ENCODE measurements at places on chromosomes 4 and X.

GRCh38 chr4:159398236-159398638 is 295.4 kb downstream of the RAPGEF2 start:
- no peak for DNase-seq

GRCh38 chr4:73673286-73673685 is 53.0 kb upstream of the RASSF6 start:
- DNase-seq, result no peak

DNA sequence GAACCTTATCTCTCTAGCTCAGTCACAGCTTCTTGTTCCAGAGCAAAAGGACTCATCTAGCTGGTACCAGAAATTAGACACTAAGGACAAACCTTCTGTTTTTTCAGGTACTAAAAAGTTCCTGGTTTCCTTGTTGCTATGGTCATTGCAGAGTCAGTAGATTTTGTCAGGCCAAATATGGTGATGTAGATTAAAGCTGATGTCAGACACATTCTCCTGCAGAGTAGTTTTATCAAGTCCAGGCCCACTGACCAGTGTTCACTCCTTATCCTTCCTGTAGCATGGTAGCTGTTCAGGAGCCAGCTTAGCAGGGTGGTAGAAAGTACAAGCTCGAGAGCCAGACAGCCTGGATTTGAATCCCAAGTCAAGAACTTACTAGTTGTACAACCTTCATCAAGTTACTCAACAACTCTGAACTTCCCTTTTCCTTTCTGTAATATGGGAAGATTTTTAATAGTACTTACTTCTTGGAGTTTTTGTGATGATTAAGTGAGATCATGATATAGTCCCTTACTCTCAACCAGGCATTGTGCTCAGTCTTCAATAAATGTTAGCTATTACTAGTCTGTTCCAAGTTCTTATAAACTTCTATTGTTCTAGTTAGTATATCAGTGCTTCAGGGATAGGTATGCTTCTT is 17.9 kb downstream of the OCRL start:
- DNase-seq, result peak; percentile 11

DNA sequence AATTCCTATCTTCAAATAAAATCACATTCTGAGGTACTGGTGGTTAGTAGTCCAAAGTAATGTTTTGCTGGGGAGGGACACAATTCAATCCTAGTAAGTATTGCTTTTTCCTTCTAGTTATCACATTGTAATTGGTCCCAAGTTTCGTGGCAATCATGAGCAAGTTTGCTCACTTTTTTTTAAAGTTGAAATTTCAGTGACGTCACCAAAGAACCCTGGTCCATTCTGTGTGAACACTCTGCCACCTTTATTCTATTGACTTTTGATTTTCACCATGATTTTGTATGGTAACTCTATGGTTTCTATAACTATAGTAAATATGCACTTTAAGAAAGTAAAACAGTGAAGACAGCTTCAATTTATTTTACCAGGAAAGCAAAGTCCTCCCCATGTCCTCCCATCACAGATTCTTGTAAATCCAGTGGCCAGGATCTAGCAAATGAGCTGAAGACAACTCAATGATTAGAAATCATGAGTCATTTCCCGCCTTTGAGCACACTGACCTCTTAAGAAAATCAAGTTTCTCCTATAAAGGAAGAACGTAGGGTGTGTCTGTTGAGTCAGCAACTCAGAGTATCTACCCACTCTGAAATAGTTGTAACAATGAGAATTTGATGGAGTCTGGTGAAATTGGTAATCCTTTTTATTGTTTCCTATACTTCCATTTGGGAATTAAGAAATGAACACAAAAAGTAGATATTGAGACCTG is 1306.6 kb upstream of the PABPC4L start:
- no peak for DNase-seq

DNA sequence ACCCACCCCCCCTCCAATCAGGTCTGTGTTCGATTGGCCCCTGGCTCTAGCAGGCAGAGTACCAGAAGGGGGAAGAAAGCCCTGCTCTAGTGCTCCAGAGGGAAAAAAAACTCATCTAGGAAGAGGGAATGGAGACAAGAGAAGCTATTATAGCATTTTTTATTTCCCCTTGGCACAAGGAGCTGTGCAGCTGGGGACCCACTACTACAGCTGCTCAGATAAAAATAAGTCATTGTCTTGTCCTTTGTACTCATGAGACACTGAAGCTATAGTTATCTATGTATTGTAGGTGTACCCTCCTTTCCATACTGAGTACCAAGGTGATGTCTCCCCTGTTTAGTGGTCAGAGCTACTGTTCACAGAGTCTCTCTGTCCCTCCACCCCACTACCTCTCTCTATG is 14.3 kb downstream of the CCDC160 start:
- no peak for DNase-seq

DNA sequence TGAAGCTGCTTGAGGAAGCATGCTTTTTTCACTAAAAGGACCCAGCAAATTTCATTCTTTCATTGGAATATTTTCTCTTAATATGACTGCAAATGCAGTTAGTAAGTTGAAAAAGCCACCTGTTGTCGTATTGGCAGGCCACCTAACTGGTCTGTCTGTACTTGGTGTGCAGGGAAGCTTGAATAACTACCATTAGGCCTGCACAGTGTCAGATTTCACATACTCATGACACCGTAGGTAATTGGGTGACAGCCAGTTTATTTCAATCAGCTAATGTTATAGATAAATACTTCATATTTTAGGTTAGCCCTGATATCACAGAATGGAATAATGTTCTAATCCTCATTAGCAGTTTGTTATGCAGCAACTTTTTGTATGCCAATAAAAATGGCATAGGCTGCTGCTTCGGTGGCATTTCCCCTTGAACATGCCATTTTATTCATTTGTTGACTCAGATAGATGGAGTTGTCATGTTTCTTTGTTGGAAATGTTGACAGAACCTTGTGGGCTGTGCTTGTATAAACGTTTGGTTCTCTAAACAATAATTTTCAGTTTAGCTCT is 173.7 kb downstream of the RPA4 start:
- DNase-seq, result no peak

DNA sequence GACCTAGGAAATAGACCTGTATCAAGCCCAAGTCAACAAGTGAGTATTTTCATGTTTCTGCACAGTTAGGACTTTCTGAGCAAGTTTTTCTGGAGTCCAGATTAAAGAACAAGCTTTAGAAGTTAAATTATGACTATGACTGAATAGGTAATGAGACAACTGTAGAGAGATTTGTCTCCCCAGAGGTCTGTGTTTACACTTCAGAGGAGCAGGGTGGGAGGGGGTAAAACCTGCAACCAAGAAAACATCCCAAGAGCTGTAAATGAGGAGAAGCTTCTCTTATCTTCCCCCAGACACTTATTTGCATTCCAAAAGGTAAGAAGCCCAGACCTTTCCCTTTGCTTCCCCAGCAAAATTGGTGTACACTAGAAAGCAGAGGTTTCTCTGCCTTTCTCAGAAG is 22.1 kb upstream of the CEP135 start:
- no peak for DNase-seq

- DNase-seq, result no peak
Observed at GRCh38 chr4:87179751-87180150, 40.7 kb downstream of the KLHL8 start.

DNA sequence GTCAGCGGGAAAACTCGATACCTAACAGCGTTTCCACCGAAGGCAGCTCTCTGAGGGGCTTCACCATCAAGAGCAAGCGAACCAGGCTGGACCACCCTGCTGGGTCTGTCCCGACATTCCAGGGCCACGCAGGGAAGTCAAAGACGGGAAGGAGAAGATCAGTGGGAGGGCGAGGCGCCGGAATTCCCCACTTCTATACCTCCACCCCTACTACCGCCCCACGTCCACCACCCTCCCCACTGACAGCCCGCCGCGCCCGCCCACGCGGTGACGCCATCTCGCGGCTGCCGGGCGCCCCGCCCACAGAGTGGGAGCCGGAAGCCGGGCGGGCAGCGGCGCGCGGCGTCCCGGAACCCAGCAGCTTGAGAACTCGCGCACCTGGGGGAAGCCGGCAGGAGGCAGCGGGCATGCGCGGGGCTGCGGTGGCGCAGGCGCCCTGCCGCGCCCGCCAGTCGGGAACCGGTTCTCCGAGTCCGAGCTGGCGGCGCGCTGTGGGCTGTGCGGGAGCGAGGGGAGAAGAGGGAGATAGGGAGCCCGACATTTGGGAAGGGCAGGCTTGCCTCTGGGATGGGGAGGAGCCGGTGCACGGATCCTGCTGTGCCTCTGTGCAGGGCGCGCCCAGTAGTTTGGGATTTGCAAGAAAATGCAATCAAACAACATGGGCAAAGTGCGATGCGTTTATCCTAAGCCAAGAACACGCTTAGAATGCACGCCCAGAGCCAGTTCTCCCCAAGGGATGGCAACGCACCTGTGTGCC is 3.2 kb upstream of the STIM2 start:
- DNase-seq, result peak; percentile 95

GRCh38 chrX:37873220-37873619 is 25.8 kb upstream of the DYNLT3 start:
- DNase-seq, result no peak

GRCh38 chr4:14701896-14702295 is 300.4 kb upstream of the CPEB2 start:
- no peak for DNase-seq

GRCh38 chr4:82780752-82781231 is 17.8 kb downstream of the SCD5 start:
- DNase-seq, result peak; percentile 90

GRCh38 chr4:51942108-51942832 is 77.9 kb downstream of the LRRC66 start:
- DNase-seq, result no peak

DNA sequence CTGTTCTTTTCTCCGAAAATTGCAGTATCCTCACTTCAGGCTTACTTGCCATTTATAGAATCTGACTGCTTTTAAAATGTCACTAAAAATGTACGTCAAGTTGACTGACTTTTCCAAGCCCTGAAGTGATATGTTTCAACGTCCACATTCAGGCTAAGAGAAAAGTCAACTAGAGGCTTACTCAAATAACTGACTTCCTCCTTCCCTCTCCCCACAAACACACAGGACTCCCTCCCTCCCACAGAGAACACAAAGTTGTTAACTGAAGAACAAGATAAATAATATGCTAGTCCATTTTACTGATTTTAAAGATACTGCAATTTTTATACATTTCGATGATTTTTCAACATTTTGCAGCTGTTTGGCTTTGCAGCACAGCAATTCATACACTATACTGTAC is 13.8 kb upstream of the CDKL2 start:
- DNase-seq, result peak; percentile 54

GRCh38 chr4:112946127-112946526 is 103.3 kb upstream of the ANK2 start:
- DNase-seq, result no peak

DNA sequence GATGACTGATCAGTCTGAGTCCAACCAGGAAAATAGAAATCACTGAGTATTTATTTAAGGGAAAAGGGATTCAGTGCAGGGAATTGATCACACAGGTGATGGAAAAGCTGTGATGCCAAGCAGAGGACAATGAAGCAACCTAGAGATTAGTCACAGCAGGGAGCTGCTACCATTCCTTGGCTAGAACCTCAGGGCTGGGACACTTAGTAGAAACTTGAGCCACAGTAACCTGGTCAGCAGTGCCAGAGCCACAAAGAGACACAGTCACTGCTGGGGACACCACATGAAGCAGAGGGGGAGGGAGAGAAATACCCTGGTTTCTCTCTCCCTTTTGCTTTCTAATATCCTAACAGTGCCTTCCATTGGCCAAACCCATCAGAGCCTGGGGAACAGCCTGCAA is 38.7 kb downstream of the RTL9 start:
- DNase-seq, result no peak

GRCh38 chr4:189176002-189176401 is 764.7 kb upstream of the FRG1 start:
- no peak for DNase-seq

- no peak for DNase-seq
Observed at GRCh38 chr4:78601013-78601412, 49.4 kb downstream of the ANXA3 start.

- DNase-seq, result no peak
Observed at GRCh38 chrX:72016881-72017783, 106.5 kb downstream of the NHSL2 start.

GRCh38 chr4:183504930-183505610 is at the start of gene ING2:
Gene ING2, plus strand, starts transcription at chr4:183505058. Its CDS starts 138 bp downstream, at chr4:183505196.
- peak; percentile 93 for DNase-seq

DNA sequence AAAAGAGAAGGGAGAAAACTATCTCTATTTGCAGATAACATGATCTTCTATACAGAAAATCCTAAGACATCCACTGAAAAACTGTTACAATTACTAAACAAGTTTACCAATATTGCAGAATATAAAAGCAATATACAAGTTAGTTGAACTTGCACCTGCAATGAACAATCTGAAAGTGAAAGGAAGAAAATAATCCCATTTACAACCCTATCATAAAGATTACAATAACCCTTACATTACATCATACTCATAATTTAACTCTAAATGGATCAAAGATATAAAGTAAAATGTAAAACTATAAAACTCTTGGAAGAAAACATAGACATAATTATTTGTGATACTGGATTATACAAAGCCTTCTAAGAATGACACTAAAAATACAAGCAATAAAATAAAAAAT is 77.2 kb downstream of the GSTCD start:
- DNase-seq, result no peak

DNA sequence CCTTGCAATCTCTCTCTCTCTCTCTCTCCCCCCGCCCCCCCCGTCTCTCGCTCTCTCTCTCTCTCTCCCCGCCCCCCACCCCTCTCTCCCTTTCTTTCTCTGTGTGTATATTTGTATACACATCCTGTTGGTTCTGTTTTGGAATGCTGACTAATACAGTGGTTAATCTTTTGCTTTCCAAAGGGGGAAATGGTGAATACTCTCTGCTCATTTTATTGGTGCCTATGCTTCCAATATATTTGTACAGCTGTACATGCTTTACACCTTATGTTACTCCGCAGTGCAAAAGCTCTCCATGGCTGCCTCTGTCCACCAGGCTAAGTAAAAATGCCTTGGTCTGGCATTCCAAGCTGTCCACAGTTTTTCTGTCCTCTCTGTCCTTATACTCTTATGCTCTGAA is 158.8 kb downstream of the RBMX2 start:
- DNase-seq, result no peak

- DNase-seq, result no peak
Observed at GRCh38 chr4:138609943-138610350, 367.8 kb upstream of the SLC7A11 start.

DNA sequence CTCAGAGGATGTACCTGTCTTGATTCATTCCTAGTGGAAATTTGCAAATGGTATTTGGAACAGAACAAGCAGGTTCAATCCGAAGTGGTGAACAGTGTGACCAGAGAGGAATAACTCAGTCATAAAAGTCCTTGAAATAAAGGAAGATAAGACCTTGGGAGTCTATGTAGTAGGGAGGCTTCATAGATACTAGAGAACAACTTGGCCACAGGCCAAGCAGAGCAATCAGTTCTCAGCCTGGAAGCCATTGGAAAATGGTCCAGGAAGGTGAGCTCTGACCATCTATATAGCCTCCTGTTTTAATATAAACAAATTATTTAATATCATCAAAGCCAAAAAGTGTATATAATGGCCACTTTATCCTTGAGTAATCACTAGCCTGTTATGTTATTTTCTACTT is 11.3 kb downstream of the TXK start:
- DNase-seq, result no peak

GRCh38 chr4:94544811-94545210 is 93.1 kb downstream of the PDLIM5 start:
- DNase-seq, result no peak

- DNase-seq, result peak; percentile 51
Observed at GRCh38 chrX:138191998-138192397, 519.5 kb downstream of the FGF13 start.

- no peak for DNase-seq
Observed at GRCh38 chrX:113699939-113700338, 859.3 kb upstream of the AMOT start.

GRCh38 chrX:107804427-107804826 is 21.2 kb upstream of the MID2 start:
- DNase-seq, result peak; percentile 26

GRCh38 chrX:1420371-1420770 is 28.5 kb upstream of the SLC25A6 start:
- DNase-seq, result peak; percentile 82

- peak; percentile 26 for DNase-seq
Observed at GRCh38 chr4:42488114-42488513, 90.8 kb downstream of the SHISA3 start.

Data from hematopoietic multipotent progenitor cell treated with erythropoietin and hydrocortisone succinate and interleukin-3 and kit ligand, for 4 days (in vitro differentiated cells).